ENCODE measurements at places on chromosomes 13 and 19.
A peak's percentile ranks its signal among the peaks of the same experiment; 100 is the strongest.

- DNase-seq = no peak
Measured at GRCh38 chr13:33640832-33641231, 177.1 kb upstream of the RFC3 start.

DNA sequence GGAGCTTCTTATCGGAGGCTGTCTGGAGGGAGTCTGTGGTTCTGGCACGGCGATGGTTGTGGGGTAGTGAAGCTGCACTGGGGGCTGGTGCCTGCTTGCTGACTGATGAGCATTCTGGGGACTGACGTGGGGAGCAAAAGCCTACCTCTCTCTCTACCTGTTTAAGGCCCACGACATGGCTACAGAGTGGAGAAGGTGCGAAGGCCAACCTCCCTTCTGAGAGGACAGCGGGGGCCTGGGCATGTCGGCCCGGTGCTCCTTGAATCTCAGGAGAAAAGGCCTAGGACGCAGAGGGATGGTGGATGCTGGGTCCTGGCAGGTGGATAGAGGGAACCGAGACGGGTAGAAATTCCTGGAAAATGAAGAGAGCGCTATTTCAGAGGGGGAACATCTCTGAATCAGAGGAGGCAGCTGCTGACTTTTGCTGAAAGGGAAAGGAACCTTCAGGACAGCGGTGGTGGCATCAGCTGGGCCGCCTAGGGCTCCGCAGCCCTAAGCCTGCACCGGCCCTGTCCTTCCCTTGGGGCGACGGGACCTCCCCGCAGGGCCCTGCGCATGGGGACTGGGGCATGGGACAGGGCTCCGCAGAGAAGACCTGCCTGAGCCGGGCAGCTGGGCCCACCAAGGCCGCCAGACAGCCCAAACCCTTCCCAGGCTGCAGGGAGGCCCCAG, 35.0 kb upstream of the MEDAG start:
- DNase-seq = no peak

DNA sequence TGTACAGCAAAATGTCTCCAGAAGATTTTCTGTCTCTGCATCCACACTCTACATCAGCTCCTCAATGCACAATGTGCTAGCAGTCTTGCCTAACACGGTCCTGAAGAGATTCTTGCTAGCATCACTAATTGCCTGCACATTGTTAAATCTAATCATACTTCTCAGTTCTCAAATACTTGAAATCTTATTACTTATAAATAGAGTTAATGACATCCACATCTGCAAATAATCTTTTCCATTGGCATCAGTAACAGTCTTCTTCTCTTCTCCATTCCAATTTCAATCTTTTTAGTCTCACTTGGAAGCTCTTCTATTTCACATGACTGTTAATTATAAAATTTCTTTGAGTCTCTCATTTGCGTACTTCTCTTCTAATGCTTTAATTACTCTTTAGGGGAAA, 630.5 kb upstream of the SLITRK6 start:
- no peak for DNase-seq

- no peak for DNase-seq
Measured at GRCh38 chr13:113650731-113651148, 7.3 kb downstream of the ATP4B start.

- no peak for DNase-seq
Measured at GRCh38 chr19:42166316-42166715, 34.1 kb upstream of the POU2F2 start.

GRCh38 chr13:111512707-111513106, 192.3 kb downstream of the TEX29 start:
- DNase-seq = no peak

DNA sequence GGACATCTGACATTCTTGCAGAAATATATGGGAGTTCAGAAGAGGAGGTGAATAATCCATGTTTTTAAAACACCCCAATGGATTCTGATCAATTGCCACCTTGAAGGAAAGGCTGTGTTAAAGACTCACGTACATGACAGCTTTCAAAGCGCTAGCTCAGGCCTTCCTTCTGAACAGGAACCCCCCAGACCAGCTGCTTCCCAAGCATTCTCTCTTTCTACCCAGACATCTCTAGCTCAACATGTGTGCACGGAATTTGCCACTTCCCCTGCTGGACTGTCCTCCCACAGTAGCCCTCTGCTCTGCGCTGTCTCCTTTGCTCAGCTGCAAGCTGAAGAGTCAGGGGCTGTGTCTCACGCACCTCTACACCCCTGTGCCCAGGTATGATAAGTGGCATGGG, 54.5 kb downstream of the STK24 start:
- no peak for DNase-seq

- DNase-seq = no peak
Measured at GRCh38 chr19:43499042-43499441, 5.5 kb downstream of the PHLDB3 start.

DNA sequence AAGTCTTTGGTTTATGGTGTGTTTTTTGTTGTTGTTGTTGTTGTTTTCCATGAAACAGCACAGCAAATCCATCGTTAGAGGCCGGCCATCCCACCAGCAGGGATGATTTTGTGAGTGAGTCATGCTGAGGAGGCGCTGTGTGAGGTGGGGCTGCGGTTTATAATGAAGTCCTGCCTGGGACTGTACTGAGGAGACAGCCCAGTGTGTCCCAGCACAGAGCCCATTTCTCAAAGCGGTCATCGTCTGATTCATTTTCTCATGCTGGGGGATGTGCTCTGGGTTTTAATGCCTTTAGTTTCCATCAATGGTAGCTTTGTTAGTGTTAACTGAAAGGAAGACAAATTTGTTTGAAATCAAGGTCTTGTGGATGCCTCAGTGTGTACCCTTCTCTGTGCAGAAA, 129.3 kb upstream of the SERP2 start:
- peak; percentile 9 for DNase-seq

- DNase-seq = no peak
Measured at GRCh38 chr13:77150651-77151050, 123.7 kb upstream of the FBXL3 start.

- DNase-seq = no peak
Measured at GRCh38 chr19:54311486-54311885, 1.5 kb downstream of the LILRA5 start.

DNA sequence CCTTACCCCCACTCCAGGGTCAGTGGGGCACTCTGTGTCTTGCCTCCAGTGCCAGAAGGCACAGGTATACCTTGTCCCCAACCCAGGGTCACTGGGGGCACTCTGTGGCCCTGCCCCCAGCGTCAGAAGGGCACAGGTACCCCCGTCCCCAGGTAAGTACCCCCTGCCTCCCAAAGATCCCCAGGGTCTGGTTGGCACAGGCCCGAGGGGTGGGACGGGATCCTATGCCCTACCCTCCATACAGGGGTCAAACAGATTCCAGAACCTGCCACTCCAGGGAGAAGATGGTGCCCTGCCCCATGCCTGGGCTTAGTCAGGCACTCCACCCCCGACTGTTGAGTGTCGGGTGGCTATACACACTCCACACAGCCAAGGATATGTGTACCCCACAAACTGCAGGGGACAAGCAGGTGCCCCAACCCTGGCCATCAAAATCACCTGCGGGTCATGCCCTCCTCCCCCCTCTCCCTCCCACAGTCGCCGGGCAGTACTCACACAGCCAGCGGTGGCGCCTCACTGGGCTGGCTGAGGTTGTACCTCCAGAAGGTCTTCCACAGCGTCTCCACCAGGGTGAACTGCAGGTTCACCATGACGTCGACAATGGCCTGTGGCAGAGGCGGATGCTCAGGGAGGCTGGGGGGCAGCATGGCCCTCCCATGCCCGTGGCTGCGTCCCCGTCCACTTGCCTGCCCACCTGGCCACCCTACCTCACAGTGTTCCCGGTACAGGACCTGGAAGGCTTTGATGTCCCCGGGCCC, 13.8 kb downstream of the DCAF15 start:
- DNase-seq = no peak

GRCh38 chr13:85373322-85373721, 425.9 kb downstream of the SLITRK6 start:
- DNase-seq = no peak

GRCh38 chr19:42816894-42817293, 51.4 kb upstream of the PSG8 start:
- peak; percentile 12 for DNase-seq

GRCh38 chr19:17840019-17840418, 7.8 kb downstream of the JAK3 start:
- DNase-seq = no peak

DNA sequence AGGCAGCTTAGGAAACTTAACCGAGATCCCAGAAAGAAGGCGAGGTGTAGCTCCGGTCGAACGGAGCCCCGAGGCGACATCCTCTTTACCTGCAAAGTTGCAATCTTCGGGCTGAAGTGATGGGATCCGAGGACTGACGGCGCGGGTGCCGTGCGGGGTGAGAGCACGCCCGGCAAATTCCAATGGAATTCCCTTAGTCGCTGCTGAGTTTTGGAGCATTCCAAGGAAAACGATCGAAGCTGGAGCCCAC, 141 bp downstream of the TRPC4 start:
- DNase-seq = no peak

- DNase-seq = no peak
Measured at GRCh38 chr19:34574704-34575103, 93.1 kb downstream of the WTIP start.

DNA sequence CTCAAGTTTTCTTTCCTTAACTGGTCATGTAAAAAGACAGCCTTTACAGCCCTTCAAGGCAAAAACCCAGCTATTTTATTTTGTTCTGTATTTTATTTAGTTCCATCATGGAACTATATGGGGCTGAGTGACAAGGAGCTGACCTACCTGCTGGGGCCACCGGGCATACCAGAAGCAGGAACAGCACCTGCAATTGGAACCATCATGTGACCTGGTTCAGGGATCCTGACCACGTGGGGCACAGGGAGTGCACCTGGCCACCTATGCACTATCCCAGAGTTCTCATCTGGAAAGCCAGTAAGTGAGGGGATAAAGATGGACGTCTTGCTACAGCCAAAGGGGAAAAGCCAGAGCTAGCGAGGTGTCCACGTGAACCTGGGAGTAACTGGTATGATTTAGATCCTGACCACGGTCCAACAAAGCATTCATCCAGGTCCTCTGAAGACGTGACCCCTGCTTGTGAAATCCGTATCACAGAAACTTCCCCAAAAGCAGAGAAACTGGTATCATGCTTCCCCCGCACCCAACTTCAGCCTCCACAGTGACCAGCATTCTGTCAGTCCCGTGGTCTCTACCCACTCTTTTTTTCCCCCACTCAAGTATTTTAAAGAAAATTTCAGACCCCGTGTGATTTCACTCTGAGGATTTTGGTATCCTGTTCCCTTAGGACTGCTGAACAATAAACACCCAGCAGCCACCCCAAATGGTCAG, 40.5 kb upstream of the SLC15A1 start:
- DNase-seq = no peak

DNA sequence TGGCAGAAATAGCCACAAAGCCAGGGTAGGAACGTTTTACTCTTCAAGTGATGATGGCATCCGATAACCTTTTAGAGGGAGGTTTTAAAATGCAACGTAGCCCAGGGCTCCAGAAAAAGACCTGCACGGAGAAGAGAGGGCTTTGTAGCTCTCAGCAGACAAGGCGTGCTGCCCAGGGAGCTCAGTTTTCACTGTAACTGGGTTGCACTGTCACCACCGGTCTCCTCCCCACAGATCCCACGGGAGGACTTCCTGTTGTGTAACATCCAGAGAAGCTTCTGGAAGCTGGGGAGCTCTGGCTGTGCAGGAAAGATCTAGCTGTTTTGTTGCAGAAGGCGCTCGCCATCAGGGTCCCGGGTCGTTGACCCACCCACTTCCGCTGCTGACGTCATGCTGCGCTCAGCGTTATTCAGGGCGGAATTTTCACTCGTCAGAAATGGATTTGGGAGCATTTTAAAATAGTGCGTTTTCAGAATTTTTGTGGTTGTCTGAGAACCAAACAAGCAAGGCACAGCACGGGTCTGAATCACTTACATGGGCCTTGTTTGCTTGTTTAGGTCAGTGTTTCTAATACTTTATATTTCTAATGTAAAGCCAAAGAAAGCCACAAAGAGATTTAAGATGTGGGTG, 50.8 kb downstream of the ATP11A start:
- DNase-seq = peak; percentile 47

GRCh38 chr19:19227217-19227616, 15.5 kb downstream of the NCAN start:
- no peak for DNase-seq

DNA sequence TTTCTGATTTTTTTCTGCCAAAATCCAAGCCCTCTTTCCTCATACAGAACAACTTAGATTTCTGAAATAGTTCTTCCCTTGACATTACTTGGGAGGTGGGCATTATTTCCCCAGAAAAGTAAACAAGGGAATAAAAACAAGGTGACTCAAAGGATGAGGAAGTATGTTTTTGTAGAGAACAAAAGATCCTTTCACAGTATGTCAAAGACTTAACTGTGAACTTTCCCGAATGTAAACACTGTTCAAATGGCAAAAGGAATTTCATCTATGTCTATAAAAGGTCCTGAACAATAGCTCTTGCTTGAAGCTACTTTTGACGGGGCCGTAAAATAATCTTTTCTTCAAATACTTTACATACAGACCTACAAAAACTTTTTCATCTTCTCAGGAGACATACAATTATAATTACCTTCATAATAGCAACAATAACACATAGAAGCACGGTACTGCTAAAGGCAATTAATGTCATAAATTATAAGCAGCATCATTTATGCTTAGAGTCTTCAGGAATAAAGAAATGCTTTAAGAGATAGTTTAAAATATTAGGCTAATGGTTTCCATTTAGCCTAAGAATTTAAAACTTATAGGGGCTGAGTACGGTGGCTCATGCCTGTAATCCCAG, 191.1 kb downstream of the RGCC start:
- DNase-seq = no peak

DNA sequence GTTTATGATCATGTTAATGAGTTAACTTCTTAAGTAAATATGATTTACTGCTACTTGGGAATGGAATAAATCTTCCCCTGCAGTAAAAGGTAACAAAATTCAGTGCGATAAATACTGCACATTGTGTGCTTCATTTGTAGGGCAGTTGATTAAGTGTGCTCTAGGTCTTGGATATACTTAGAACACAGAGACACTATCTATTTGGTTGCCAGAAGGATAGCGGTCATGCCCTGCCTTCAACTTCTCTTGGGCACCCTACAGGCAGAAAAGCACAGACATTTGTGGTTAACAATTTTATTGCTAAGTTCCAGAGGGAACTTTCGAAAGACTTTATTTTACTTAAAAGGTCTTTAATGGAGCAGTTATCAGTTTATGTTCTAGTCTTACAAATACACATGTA, 605.8 kb downstream of the PCDH9 start:
- DNase-seq = no peak

- DNase-seq = peak; percentile 77
Measured at GRCh38 chr13:101489643-101490405, 37.3 kb downstream of the ITGBL1 start.

- DNase-seq = no peak
Measured at GRCh38 chr13:80341756-80342370, 937 bp upstream of the SPRY2 start.

Data from HFFc6 (cell line).